Foreskin keratinocyte (primary cell): ENCODE measurements at places on chromosomes 12 and 14. TPM values are rescaled to one million over a fixed set of nuclear protein-coding genes. Genes with fewer than 3 reads are reported as not detected.

Gene PMCH
- not detected in 2 replicates for total RNA-seq

Gene MIP
- total RNA-seq = not detected in 2 replicates

Gene CEBPE
- not detected in 2 replicates for total RNA-seq

Gene P2RX2
- total RNA-seq = not detected in 2 replicates

Gene LMNTD1
- not detected in 2 replicates for total RNA-seq

Gene INSM2
- total RNA-seq = not detected in 2 replicates

Gene RNASE7
- 10.5 and 17.1 TPM in 2 replicates for total RNA-seq
